ENCODE measurements at places on chromosomes 2 and 18. TPM values are rescaled to one million over a fixed set of nuclear protein-coding genes. Genes with fewer than 3 reads are reported as not detected.

DNA sequence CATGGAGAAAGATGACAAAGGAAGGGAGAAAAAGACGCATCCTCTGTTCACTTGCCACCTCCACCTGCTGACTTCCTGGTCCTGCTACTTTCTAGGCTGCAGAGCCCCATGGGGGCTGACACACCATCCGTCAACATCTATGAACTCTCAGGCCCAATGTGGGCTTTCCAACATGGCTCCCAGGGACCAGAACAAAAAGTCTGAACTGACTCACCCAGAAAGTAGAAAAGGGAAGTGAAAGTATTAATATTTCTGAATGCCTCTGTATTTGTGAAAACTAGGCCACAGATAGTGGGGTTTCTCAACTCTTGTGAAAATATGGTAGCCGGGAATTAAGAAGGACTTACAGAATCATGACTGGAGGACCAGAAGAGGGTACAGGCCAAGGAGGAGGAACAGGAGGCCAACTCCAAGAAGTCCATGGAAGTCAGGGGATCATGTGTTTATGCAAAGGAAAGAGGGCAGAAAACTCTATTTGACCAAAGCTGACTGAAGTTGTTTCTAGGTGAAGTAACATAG lies 123.1 kb upstream of the CAB39 start:
- DNase-seq = peak; percentile 26
- H3K27ac ChIP-seq = no peak overlapping the region
- H3K27me3 ChIP-seq = no peaks in the 10 kb centered on the region
- H3K36me3 ChIP-seq = peaks cover 17% of the 10 kb centered on the region

DNA sequence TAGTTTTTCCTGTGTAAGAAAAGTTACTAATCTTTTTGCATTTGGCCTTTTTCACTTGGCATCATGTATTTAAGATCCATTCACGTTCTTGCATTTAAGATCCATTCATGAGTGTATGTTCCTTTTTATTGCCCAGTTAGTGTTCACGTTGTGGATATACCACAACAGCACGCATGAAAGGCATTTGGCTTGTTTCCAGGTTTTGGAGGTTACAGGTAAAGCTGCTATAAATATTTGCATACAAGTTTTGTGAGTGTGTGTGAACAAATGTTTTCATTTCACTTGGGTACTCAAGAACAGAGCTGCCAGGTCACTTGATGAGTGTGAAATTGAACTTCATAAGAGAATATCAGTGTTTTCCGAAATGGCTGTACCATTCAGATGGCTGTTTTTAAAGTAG lies 121.2 kb downstream of the CCBE1 start:
- no peak overlapping the region for H3K27ac ChIP-seq
- no peaks in the 10 kb centered on the region for H3K36me3 ChIP-seq
- no peak for DNase-seq
- H3K4me3 ChIP-seq = no peak overlapping the region
- H3K27me3 ChIP-seq = no peaks in the 10 kb centered on the region

Gene GNAL
- 0.33 TPM for total RNA-seq

GRCh38 chr2:68416081-68416675 lies 50.9 kb downstream of the FBXO48 start:
- H3K27ac ChIP-seq = peak overlapping the region; percentile 18
- peaks cover 23% of the 10 kb centered on the region for H3K4me1 ChIP-seq
- H3K27me3 ChIP-seq = no peaks in the 10 kb centered on the region

Gene MC5R
- total RNA-seq = not detected

GRCh38 chr18:14085770-14086457 lies 46.3 kb downstream of the ZNF519 start:
- no peaks in the 10 kb centered on the region for H3K27me3 ChIP-seq
- H3K27ac ChIP-seq = no peak overlapping the region
- H3K4me1 ChIP-seq = no peaks in the 10 kb centered on the region
- H3K36me3 ChIP-seq = no peaks in the 10 kb centered on the region
- DNase-seq = no peak
- H3K4me3 ChIP-seq = no peak overlapping the region

Gene RGPD4
- total RNA-seq = not detected

Gene FSHR
- total RNA-seq = not detected
